Inflammatory macrophage treated with lipopolysaccharide for 4 hours (primary cell): ENCODE measurements at places on chromosomes 16 and 17.

GRCh38 chr16:82067042-82067803 lies 32.2 kb downstream of the HSD17B2 start:
- DNase-seq, result no peak

GRCh38 chr17:43437756-43438155 lies 39.0 kb downstream of the ARL4D start:
- DNase-seq, result no peak

DNA sequence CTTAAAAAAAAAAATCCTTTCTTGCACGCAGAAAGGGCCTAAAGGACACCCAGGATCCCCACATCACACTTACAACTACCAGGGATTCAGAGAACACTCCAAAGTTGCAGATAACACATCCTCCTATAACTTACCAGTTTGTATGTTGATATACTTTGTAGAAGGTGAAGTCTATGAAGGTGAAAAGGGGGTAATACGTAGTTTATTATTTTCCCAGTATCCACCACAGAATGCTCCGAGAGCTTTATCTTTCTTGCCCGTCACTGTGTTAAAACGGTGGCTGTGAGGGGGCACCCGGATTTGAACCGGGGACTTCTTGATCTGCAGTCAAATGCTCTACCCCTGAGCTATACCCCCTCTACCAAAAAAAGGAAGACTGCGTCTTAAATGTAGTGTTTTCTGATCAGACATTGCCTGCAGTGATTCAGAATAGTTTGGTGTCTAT lies 7.9 kb upstream of the RPL23 start:
- no peak for DNase-seq

GRCh38 chr16:70738083-70738977 lies 52.5 kb upstream of the MTSS2 start:
- peak; percentile 18 for DNase-seq

DNA sequence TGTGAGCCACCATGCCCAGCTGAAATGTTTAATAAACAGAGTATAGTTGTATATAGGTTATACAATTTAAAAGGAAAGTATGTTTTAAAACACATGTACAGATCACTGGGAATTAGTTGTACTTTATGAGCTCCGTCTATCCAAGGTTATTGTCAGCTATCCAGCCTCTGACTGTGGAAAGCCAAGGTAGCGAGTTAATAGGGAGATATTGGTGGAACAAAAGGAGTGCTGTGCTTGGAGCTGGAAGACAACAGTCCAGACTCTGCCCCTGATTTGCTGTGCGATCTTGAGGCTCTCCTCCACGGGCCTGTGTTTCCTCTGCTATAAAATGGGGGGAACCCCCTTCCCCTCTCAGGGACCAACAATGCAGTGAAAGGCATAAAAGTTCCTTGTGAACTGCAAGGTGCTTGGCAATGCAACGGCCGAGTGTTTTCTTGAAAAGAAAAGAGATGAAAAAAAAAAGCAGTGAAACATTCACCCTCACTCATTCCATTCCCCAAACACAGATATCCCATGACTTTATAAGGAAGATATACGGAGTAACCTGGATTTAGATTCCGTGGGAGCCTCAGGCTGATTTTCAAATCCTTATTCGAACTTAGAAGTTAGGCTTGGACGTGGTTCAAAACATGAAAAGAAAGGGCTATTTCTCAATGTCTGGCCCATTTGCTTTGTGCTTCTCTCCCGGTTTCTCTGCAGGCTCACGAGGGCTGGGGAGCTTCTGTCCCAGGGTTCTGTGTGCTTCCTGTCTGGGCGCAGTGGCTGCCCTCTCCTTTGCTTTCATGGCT lies 34.1 kb downstream of the CUEDC1 start:
- no peak for DNase-seq

DNA sequence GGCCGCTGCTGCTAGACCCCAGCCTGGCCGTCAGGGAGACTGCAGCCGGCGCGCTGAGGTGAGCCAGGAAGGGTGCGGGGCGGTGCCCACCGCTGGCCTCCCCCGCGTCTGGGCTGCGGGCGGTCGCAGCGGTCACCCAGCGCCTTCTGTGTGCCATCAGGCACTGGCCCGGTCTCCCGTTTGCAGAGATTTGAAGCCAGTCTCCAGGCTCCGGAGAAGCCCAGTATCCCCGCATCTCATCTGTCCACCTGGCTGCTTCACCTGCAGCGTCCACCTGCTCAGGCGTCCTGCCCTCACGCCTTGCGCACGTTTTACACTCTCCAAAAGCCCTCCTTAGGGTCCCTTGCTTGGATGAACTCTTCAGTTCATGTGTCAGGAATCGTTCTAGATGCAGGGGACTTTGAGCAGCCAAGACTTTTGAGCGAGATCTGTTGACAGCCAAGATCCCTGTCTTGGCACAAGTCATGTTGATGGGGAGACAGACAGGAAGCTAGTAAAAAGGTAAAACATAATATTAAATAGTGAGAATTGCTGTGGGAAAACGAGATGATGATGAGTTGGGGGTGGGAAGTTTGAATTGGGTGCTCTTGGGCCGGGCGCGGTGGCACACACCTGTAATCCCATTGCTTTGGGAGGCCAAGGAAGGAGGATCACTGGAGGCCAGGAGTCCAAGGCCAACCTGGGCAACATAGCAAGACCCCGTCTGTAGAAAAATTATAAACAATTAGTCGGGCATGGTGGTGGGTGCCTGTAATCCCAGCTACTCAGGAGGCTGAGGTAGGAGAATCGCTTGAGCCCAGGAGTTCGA lies 916 bp downstream of the HEATR3 start:
- DNase-seq, result no peak
